ENCODE measurements at places on chromosomes 7 and 10. TPM values are rescaled to one million over a fixed set of nuclear protein-coding genes. Genes with fewer than 3 reads are reported as not detected.

DNA sequence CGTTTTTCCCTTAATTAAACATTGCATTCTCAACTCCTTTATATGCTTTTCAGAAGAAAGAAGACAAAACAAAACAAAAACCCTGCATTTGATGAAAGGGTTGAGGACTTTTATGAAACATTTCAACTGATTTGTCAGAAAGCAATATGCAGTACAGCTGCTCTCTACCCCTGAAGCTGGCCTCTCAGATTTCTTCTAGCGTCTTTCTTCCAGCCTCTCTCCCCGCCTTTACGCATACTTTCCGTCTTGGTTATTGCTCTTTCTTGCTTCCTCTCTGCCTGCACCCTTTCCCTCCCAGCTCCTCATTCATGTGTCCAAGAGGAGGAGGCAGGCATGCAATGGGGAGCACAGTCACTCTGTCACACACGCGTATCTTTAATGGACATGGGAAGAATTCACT lies 91.0 kb upstream of the COL1A2 start:
- DNase-seq: no peak

DNA sequence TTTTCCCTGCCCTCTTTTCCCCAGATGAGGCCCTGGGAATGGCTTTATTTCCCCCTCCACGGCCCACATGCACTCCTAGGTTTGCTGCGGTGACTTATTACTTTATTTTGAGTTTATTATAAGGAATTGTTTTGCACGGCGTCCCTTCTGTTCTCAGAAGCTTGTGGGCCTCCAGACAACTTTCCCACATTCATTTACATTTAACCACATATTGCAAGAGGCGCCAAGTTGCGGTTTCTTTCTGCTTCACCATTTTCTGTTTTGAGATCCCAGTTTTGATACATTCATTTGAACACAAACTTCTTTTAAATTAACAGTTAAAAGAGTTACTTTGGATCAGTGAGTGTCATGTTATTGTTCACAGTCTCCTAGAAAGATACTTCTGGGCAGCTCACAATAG lies 532.5 kb upstream of the MGMT start:
- DNase-seq: no peak

GRCh38 chr10:11804336-11804735 lies 18.8 kb upstream of the PROSER2 start:
- DNase-seq: no peak

DNA sequence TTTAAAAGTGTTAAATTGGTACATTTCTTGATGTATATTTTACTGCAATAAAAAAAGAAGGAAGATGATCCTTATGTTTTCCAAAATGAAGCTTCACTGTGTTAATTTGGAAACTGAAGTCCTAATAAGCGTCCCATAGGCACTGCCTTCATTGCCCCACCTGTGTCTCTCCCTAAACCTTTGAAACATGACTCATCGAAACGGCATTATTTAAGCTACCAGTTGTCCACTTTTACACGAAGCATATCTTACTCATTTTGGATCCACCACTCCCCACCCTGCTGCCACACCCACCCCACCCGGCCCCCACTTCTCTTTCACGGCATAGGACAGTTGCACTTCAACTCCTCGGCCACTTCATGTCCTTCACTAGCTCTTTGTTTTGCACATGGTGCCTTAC lies 85.5 kb downstream of the KIAA1549 start:
- no peak for DNase-seq

DNA sequence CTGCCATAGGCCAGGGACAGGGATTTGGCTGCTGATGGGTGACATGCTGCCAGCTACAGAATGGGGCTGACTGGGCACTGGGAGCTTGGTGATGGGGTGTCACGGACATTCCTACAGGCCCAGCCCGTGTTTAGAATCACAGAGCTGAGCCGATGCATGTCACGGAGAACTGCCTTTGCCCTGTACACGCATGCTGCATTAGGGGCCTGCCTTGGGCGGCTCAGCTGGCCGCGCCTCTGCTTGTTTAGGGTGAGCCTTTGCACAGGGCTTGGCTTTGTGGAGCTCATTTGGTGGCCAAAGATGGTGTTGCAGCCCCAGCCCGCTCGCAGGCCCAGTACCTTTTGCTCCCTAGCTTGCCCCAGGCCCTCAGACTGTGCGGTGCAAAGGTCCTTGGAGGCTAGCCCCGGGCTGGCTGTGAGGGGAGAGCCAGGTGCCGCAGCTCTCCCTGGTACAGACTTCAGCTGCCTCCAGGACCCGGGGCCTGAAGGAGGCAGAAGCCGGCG lies 108.4 kb upstream of the BTBD16 start:
- no peak for DNase-seq

DNA sequence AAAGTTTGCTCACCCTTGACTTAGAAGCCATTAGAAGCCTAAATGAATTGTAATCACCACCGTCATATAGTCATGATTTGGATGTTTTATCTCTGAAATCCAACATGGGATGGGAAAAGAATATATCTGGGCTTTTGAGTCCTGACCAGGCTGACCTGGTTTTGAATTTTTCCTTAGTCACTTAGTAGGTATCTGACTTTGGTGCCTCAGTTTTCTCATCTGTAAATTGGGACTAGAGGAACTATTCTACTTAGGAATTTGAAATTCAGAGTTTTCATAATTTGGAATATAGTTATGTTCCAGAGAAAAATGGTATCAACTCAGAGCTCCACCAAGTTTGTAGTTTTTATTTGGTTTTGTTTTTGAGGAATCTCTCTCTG lies 40.9 kb downstream of the SHOC2 start:
- no peak for DNase-seq

GRCh38 chr7:78013386-78013785 lies 214.8 kb downstream of the PHTF2 start:
- DNase-seq: no peak

DNA sequence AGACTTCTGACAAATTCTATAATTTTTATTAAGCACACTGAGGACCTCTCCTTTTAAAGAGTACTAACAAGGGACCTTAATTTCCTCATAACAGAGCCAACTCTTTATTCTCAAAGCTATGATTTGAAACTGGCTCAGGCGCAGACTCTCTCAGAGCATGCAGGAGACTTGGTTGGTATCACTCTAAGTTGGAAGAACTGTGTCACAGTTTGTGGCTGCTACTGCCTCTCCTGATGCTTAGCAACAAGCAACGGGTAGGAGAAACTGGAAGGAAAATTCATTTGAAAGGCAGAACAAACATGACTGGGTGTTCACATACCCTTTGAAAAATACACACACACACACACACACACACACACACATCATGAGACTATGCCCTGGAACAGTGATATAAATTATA lies 33.3 kb downstream of the ENO4 start:
- no peak for DNase-seq

GRCh38 chr7:107960272-107960671 lies 42.7 kb downstream of the LAMB1 start:
- no peak for DNase-seq

- no peak for DNase-seq
Measured at GRCh38 chr7:107684947-107685463, 24.4 kb downstream of the SLC26A4 start.

GRCh38 chr10:124285587-124286527 lies 132.9 kb downstream of the OAT start:
- DNase-seq: no peak

DNA sequence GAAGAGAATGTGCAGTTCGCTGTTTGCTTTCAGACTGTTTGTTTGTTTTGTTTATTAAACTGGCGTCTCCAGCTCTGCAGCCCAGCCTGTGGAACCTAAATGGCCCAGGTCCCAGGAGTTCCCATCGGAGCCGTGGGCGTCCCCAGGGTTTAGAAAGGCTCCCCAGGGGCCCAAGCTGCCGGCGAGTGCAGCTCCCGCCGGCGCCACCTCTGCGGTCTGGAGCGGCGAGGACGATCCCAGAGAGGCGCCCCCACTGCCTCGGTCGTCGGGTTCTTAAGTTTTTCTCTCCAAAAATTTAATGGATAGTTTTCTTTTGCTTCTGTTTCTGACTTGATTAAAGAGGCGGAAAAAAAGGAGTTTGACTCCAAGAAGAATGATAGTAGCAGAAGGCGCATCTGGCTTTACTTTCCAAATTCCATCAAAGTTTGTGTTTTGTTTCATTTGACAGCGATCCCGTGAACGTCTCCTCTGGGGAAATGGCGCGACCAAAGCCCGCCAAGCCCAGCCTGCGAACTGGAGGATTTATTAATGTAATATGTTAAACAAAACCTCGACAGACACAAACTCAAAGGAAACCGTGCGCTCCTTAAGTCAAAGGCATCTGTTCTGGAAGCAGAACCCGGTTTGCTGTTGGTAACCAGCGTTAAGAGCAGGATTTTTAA lies 718 bp upstream of the FZD1 start:
- no peak for DNase-seq

GRCh38 chr7:23603632-23604295 lies 6.6 kb downstream of the CCDC126 start:
- DNase-seq: no peak

- peak; percentile 7 for DNase-seq
Measured at GRCh38 chr7:43108255-43109011, 4.0 kb upstream of the HECW1 start.

DNA sequence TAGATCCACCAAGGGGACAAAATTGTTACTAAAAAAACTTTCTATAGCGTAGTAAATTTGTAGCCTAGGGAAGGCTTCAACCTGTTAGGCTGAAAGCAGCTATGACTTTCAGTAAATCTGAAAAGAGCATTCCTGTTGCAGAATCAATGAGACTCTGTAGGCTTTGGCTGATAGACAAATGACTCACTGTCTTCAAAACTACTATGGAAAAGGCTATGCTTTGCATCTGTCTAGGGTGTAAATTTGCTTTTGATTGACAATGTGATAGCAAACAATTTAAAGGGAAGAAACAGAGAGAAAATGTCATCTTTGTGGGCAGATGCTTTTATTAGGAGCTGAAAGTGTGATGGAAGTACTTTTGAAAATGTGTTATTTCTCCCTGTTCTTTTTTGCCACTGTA lies 60.6 kb downstream of the ARL5B start:
- DNase-seq: no peak

- no peak for DNase-seq
Measured at GRCh38 chr10:123906296-123906695, 14.7 kb upstream of the CPXM2 start.

DNA sequence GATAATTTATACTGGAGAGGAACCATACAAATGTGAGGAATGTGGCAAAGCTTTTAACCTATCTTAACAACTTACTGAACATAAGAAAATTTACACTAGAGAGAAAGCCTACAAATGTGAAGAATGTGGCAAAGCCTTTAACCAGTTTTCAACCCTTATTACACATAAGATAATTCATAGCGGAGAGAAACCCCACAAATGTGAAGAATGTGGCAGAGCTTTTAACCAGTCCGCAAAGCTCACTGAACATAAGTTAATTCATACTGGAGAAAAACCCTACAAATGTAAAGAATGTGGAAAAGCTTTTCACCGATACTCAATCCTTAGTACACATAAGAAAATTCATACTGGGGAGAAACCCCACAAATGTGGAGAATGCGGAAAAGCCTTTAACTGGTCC lies 37.9 kb downstream of the ZNF138 start:
- DNase-seq: no peak

GRCh38 chr10:29470355-29470705 lies 164.4 kb downstream of the SVIL start:
- DNase-seq: no peak

DNA sequence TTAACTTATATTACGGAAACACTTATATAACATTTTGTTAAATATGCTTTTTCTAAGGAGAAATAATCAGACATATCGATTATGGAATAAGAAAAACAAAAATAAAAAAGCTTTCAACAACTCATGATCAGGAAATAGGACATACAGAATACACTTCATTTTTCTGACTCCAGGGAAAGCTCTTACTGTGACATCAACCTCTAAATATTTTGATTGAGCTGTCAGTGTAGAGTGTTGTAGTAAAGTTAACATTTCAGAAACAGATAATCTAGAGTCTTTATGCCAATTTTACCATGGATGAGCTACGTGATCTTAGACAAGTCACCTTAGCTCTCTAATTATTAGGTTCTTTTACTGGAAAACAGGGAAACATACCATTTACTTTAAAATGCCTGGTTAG lies 218.9 kb upstream of the SORCS1 start:
- DNase-seq: no peak

DNA sequence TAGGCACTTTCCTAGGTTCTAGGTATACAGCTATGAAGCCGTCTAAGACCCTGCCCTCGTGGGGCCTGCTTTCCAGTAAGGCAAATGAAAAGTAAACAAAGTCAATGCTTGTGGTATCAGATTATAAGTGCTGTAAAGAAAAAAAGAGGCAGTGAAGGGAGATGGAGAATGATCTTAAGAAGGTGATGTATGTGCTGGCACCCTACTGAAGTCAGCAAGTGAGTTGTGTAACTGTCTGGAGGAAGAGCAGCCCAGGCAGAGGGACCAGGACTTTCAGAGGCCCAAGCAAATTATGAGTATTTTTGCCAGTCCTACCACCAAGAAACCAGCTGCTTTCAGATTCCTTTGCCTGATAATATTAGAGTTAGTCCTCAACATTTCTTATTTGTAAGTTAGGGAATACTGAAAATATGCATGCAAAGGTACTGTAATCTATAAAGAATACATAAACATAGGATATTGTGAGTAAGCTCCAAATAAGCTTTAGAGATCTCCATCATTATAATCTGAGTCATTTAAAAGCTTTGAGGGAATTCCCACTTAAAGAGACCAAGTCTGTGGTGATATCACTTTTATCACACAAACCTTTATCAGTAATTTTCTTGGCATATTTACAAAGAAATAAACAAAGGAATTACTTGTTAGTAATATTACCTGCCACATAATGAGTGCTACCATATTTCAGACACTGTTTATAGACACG lies 329.2 kb upstream of the LRGUK start:
- DNase-seq: no peak

DNA sequence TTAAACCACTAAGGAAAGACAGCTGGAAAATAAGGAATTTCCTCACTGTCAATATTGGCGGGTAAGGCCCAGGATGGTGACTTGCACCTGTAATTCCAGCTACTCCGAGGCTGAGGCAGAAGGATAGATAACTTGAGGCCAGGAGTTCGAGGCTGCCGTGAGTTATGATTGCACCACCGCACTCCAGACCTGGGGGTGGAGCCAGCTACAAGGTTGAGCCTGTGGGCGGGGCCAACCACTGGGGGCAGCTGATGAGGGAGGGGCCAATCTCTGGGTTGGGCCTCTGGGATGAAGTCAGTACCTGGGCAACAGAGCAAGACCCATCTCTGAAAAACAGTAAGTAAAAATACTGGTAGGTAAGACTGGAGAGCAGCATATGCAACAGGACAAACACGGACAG lies 80.1 kb upstream of the ADO start:
- DNase-seq: no peak

GRCh38 chr10:8114741-8115617 lies 60.5 kb downstream of the GATA3 start:
- DNase-seq: no peak

LOXL4 gene
- total RNA-seq: 7.0 TPM

FAM3C gene
- total RNA-seq: 45.2 TPM

INHBA gene
- total RNA-seq: 20.2 TPM

NXPH1 gene
- total RNA-seq: not detected

CYP3A5 gene
- 0.10 TPM for total RNA-seq

OR13A1 gene
- total RNA-seq: not detected

PARD3 gene
- 29.7 TPM for total RNA-seq

AGBL3 gene
- 2.5 TPM for total RNA-seq

COL13A1 gene
- 20.1 TPM for total RNA-seq

PDGFA gene
- 44.5 TPM for total RNA-seq

TET1 gene
- 2.4 TPM for total RNA-seq
